ENCODE measurements at places on chromosomes 12 and 14. TPM values are rescaled to one million over a fixed set of nuclear protein-coding genes. Genes with fewer than 3 reads are reported as not detected.

Gene TSPAN19
- not detected for total RNA-seq

Gene KERA
- total RNA-seq = not detected

Gene RASSF9
- 0.33 TPM for total RNA-seq

Gene GPR162
- 8.2 TPM for total RNA-seq

Gene TTC6
- total RNA-seq = 0.11 TPM

Gene SLC25A47
- total RNA-seq = not detected

Gene EPS8
- total RNA-seq = 3.9 TPM

Gene TDG
- 32.6 TPM for total RNA-seq

Gene SOX5
- total RNA-seq = 3.6 TPM

Gene HOXC4
- total RNA-seq = 0.14 TPM

Gene JPH4
- total RNA-seq = 50.1 TPM

DNA sequence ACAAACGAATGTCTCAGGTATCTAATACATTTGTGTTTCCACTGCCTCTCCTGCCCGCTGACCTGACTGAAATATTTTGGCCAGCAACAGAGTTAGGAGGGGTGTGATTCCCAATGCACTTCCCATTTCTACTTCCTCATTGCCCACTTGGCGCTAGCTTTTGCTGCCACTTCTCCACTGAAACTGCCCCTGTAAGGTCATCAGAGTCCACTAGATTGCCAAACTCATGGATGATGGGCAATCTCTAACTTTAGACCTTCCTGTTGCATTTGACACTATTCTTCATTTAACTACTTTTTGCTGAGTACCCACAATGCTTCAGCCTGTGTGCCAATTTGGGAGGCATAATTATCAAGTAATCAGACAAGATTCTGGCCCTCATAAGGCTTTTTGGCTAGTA lies 40.8 kb downstream of the GPR65 start:
- no peaks in the 10 kb centered on the region for H3K36me3 ChIP-seq
- H3K4me3 ChIP-seq = no peak overlapping the region
- H3K27me3 ChIP-seq = no peaks in the 10 kb centered on the region
- H3K4me1 ChIP-seq = no peaks in the 10 kb centered on the region
- H3K27ac ChIP-seq = no peak overlapping the region
- DNase-seq = no peak

DNA sequence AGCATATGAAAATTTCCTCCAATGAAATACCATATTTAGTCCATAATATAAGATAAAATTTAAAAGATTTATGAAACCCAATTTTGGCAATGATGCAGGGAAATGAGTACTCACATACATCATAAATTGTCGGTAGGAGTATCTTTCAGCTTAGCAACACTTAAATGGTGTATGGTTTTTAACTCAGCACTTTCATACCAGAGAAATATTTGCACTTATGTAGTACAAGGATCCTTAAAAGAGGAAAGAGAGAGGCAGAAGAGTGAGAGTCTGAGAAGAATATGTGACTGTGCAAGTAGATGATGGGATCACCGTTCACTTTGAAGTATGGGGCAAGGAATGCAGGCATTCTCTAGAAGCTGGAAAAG lies 379.3 kb upstream of the DCN start:
- no peak overlapping the region for H3K4me3 ChIP-seq
- DNase-seq = no peak
- H3K4me1 ChIP-seq = peaks cover 5% of the 10 kb centered on the region
- H3K27me3 ChIP-seq = no peaks in the 10 kb centered on the region

DNA sequence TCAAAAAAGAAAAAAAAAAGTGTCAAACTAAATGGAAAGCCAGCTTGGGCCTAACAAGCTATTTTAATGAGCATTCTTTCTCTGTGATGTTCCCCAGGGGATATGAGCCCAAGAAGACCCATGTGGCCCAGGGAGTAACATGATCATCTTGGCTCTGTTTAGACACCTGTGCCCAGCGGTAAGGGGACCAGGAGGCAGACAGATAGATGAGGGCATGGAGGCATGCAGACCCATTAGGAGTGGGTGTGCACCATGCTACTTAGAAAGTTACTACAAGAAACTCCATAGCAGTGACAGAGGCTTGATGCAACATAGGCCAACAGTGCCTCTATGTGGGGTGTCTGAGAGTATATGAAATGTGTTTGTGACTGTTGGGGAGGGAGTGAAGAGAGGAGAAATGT lies 3.1 kb upstream of the CREBL2 start:
- no peaks in the 10 kb centered on the region for H3K27me3 ChIP-seq
- DNase-seq = no peak
- H3K27ac ChIP-seq = 0 out of 2 replicates have a peak overlapping the region, but pooled peaks have one; percentile 1
- H3K4me1 ChIP-seq = peaks cover 33% of the 10 kb centered on the region

DNA sequence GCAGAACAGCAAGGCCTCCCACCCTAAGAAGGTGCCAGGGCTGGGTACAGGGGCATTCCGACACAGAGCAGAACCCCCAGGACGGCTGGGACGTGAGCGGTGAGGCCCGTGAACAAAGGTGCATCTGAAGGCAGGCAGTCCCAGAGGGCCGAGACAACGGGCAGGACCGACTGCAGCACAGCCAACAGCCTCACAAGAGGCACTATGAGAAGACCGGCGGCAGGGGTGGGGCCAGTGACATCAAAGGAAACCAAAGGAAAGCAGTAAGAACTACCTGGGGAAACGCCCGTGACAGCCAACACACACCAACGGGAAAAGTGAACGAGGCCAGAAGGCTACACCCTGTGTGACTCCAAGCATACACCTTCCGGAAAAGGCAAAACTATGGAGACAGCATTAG lies 9.1 kb downstream of the BTBD6 start:
- no peak overlapping the region for H3K4me3 ChIP-seq
- no peak for DNase-seq
- H3K4me1 ChIP-seq = no peaks in the 10 kb centered on the region
- H3K36me3 ChIP-seq = no peaks in the 10 kb centered on the region

DNA sequence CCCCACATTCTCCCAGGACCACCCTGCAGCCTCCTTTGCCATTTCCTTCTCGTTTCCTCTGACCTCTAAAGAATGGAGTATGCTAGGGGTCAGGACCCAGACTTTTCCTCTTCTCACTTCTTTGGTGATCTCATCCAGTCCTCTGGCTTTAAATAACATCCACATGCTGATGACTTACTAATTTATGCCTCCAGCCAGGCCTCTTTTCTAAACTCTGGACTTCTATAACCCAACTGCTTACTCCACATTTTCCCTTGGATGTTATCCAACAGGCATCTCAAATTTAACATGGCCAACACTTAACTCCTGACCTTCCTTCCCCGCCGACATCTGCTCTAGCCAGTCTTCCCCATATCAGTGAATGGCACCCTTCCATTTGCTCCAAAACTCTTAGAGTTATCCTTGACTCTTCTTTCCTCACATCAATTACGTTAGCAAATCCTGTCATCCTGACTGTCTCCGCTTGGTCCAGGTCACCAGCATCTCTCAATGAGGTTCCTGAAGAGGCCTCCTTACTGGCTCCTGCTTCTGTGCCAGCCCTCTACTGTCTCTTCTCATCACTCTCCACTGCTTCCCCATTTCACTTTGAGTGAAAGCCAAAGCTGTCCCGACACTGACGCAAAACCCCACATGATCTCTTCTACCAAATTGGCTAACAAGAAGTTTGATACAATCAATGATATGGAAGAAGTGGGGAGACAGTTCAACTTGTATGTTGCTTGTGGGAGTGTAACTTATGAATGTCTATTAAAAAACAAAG lies 42.7 kb downstream of the TMBIM6 start:
- no peaks in the 10 kb centered on the region for H3K4me1 ChIP-seq
- no peak for DNase-seq
- H3K4me3 ChIP-seq = no peak overlapping the region
- peaks cover 18% of the 10 kb centered on the region for H3K27me3 ChIP-seq
- H3K27ac ChIP-seq = no peak overlapping the region

- H3K4me1 ChIP-seq = peaks cover 19% of the 10 kb centered on the region
- peaks cover 23% of the 10 kb centered on the region for H3K27me3 ChIP-seq
- H3K4me3 ChIP-seq = peak overlapping the region; percentile 76
- no peak overlapping the region for H3K27ac ChIP-seq
- H3K36me3 ChIP-seq = no peaks in the 10 kb centered on the region
Measured at GRCh38 chr12:132492522-132492921, 2.6 kb downstream of the FBRSL1 start.

GRCh38 chr14:65574611-65575010 lies 162.1 kb downstream of the FUT8 start:
- peaks cover 19% of the 10 kb centered on the region for H3K4me1 ChIP-seq
- H3K4me3 ChIP-seq = no peak overlapping the region
- no peaks in the 10 kb centered on the region for H3K36me3 ChIP-seq
- no peak overlapping the region for H3K27ac ChIP-seq
- H3K27me3 ChIP-seq = no peaks in the 10 kb centered on the region

DNA sequence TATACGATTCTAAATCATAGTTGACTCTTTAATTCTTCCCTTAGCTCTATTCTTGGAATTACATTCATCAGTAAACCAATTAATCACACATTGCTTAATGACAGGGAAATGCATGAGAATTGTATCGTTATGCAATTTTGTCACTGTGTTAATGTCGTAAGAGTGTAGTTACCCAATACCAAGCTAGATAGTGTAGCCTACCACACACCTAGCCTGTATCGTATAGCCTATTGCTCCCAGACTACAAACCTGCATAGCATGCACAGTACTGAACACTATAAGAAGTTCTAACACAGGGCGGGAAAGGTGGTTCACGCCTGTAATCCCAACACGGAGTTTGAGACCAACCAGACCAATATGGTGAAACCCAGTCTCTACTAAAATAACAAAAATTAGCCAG lies 24.7 kb downstream of the HNRNPC start:
- H3K36me3 ChIP-seq = peaks cover 67% of the 10 kb centered on the region
- H3K4me3 ChIP-seq = peak overlapping the region; percentile 6
- peaks cover 65% of the 10 kb centered on the region for H3K4me1 ChIP-seq
- DNase-seq = no peak
- no peaks in the 10 kb centered on the region for H3K27me3 ChIP-seq

DNA sequence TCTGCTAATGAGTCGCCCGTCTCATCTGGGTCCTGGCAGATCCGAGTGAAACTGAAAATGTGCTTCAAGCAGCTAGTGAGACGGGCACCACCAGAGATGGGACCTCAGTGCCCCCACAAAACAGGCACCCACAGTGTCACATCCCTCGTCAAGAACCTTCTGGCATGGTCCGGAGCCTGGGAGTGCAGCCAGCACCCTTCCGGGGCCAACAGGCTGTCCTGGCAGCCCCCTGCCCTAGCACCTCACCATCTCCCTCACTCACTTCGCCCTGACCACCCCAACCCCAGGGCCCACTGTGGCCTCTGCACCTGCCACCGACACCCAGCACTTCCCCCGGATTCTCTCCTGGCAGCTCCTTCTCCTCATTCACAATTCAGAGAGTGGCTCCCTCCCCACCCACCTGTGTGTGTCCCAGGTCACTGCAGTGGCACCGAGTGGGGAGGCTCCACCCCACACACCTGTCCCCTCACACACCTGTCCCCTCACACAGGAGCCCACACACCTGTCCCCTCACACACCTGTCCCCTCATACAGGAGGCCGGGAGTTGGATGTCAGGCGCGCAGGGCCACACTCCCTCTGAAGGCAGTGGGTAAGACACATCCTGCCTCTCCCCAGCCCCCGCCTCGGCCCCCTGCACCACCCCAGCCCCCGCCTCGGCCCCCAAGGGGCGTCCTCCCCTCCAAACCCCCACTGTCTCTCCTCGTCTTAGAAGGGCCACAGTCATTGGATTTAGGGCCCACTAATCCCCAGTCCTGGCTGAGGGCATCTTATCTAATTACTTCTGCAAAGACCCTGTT lies 7.9 kb downstream of the GALNT9 start:
- no peaks in the 10 kb centered on the region for H3K36me3 ChIP-seq
- H3K4me3 ChIP-seq = no peak overlapping the region
- H3K27ac ChIP-seq = no peak overlapping the region
- DNase-seq = no peak
- no peaks in the 10 kb centered on the region for H3K4me1 ChIP-seq
- peaks cover 35% of the 10 kb centered on the region for H3K27me3 ChIP-seq

DNA sequence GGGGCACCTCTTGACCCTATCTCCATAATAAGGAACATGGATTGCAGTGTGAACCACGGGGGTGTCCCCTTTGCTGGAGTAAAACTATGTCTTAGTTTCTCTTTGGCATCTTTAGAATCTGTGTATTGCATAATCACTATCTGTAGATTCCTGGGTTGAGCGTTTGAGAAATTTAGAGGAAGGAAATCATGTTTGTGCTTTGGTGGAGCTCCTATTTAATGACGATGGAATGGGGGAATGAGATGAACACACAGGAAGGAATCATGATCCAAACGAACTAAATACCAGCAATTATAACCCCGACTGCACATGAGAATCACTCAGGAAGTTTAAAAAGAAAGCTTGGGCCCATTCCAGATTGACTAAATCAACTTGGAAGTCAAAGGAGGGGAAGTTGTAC lies 1.3 kb upstream of the MYG1 start:
- peaks cover 37% of the 10 kb centered on the region for H3K36me3 ChIP-seq
- no peak for DNase-seq
- H3K27me3 ChIP-seq = no peaks in the 10 kb centered on the region
- H3K4me1 ChIP-seq = peaks cover 28% of the 10 kb centered on the region
- no peak overlapping the region for H3K4me3 ChIP-seq

DNA sequence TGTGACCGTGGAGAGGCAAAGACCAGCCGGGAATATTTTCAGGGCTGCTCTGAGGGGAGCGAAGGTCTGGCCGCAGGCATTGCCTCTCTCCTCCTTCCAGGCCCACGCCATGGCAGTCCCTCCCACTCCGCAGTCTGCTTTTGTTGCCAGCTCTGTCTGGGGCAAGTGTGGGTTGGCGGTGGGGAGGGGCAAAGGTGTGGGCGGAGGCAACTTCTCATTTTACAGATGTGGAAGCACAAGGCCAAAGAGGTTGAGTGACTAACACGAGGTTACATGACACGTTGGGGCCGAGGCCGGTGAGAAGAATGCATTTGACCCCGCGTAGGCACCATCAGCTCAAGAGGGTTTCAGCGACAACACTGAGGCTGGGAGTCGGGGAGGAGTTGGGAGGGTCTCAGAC lies 6.1 kb upstream of the FAIM2 start:
- no peak overlapping the region for H3K4me3 ChIP-seq
- H3K27me3 ChIP-seq = peaks cover 22% of the 10 kb centered on the region
- DNase-seq = peak; percentile 54
- H3K4me1 ChIP-seq = peaks cover 35% of the 10 kb centered on the region

DNA sequence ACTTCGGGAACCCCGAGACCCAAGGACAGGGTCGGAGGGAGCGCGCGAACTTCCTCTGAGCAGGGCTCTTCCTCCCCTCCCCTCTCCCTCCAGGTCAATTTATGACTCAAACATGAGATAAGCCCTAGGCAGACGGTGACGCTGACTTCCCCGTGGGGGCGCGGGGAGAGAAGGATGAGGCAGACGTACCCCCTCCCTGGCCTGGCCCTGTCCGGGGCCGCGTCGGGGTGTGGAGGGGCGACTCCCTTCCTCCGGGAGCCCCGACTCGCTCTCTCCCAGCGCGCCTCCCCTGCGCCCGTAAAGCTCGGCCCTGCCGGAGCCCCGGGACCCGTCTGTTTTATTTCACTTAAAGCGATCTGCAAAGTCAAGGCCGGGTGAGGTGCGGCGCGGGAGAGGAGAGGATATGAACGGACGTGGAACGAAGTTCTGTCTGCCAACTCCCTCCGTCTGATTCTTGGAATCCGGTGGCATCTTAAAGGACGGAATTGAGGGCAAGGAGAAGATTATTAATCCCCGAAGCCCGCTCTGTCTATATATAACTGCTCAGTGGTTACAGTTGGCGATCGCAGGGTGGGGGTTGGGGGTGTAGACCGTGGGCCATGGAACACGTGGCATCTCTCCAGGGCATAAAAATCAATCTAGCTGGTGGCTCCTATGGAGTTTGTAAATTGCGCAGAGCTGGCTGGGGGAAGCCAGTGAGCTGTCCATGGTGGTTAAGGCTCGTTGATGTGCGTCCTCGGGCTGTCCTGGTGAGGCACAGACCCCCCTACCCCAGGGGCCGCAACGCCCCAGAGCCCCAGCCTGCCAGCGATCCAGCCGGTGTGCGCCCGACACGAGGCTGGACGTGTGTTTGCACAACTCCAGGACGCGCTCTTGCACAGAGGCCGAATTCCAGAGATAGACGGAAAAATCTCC lies 2.9 kb upstream of the PTHLH start:
- H3K27me3 ChIP-seq = peaks cover 93% of the 10 kb centered on the region
- peaks cover 43% of the 10 kb centered on the region for H3K4me1 ChIP-seq
- no peaks in the 10 kb centered on the region for H3K36me3 ChIP-seq
- DNase-seq = peak; percentile 56
- H3K4me3 ChIP-seq = peak overlapping the region; percentile 81
